Testis (tissue), 5 donors: ENCODE measurements at places on chromosomes 7 and 10.

DNA sequence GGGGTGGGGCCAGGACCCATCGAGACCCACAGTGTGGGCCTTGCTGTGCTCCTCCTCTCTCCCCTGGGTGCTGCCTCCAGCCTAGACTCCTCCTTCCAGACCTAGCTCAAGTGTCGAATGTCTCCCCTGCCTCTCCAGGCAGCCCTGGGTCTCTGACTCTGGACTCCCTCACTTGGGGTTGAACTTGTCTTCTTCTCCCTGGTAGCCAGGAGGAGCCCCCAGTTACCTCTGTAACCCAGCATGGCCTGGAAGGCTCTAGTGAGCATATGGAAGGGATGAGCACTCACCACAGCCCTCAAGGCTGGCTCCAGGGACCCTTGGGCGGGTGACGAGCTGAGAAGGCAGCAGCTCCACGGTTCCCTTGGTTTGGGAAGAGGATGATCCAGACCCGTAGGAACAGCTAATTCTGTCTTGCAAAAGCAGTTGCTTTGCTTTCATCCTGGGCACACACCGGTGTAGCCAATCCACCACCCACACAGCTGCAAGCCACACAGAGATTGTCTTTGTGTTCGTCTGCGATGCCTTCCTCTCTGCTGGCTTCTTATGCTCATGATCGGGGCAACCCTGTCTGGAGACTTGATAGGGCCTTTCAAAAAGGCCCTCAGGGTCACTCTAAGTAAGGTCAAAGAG lies 52.3 kb upstream of the ANTXRL start:
- peak; percentile 14 for DNase-seq

GRCh38 chr7:137080516-137081203 lies 212.2 kb downstream of the CHRM2 start:
- no peak for DNase-seq

DNA sequence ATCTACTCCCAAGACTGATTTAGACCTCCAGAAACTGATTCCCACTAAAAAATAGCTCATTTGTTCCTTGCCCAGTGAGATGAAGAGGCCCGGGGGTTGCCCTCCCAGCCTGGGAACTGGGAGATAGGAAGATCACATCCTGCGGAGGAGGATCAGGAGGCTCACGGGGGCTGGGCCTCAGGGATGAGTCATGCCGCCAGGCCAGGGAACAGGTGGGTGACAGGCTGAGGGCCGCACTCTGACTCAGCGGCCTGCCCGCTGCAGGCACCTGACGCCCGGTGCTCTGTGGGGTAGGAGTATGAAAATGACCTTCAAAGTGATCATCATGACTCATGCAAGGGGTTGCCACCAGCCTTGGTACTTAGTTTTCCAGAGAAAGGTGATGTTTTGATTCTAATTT lies 104.5 kb upstream of the ZPBP start:
- DNase-seq = peak; percentile 43

DNA sequence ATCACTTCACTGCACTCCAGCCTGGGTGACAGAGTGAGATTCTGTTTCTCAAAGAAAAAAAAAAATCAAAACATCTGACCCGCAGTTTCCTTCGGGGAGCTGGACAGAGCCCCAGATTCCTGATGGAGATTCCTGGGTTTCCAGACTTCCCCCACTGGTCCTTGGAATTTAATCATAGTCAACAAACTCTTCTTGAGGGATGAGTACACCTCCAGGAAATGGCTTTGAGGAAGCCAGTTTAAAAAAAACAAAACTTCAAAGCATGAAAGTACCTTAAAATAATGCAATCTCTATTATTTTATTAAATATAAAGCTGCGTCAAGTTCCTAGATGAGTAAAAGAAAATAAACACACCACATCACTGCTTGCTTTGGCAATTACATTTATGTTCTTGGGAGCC lies 1.2 kb upstream of the MAD1L1 start:
- DNase-seq = no peak

DNA sequence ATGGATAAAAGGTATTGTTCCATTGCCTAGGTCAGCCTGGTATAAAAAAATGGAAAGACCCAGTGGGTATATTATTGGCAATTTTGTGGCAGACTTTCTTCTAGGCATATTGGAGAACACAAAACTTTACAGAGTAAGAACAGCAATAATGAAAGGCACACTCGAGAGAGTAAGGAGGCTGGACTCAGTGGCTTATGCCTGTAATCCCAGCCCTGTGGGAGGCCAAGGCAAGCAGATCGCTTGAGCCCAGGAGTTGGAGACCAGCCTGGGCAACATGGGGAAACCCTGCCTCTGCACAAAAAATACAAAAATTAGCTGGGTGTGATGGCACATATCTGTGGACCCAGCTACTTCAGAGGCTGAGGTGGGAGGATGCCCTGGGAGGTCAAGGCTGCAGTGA lies 158.2 kb downstream of the FAM107B start:
- no peak for DNase-seq

GRCh38 chr10:112356686-112357085 lies 17.2 kb upstream of the ACSL5 start:
- no peak for DNase-seq

- no peak for DNase-seq
Measured at GRCh38 chr10:88707429-88708155, 1.5 kb downstream of the LIPK start.

DNA sequence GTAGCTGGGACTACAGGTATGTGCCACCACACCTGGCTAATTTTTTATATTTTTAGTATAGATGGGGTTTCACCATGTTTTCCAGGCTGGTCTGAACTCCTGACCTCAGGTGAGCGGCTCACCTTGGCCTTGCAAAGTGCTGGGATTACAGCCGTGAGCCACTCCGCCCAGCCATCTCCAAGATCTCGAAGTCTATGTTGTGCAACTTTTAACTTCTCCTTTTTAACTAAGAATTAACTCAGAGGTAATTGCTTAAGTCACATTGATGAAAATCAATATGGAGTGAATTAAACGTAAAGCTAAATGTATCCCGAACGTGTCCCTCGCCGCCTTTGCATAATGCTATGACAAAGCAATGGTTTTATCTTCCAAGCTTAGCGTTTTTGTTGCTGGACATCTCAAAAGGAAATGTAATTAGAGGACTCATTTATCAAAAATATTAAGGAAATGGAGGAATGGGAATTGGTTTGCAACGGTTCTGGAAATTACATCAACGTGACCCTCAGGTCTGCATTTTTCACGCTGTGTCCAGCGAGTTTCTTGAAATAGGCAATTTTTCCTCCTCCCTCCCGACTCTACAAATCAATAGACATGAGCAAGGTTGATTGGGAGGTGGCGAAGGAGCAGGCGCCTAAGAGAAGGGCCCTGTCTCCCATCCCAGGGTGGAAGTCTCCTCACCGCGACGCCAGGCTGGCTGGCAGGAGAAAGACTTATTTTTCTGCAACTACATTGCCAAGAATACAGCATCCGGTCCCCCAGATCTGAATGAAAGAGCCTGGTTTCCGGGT lies 89.8 kb downstream of the TMEM130 start:
- no peak for DNase-seq

DNA sequence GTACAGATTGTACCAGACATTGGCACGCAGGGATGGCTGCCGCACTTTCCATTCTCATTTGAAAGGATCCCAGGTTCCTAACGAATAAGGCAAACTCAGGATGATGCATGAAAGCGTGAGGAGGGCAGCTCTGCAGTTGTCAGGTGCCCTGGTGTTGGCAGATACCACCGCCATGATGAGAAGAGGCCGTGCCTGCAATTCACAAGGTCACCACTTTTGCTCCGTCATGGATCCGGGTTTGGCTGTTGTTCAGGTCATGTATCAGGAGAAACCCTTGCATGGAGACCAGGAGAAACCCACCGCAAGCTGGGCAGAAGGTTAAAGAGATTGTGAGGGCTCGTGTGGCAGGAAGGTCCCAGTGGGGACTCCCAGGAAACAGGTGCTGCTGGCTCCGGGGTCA lies 233.2 kb downstream of the KLF6 start:
- no peak for DNase-seq

GRCh38 chr7:107591421-107591820 lies 11.4 kb downstream of the BCAP29 start:
- no peak for DNase-seq

DNA sequence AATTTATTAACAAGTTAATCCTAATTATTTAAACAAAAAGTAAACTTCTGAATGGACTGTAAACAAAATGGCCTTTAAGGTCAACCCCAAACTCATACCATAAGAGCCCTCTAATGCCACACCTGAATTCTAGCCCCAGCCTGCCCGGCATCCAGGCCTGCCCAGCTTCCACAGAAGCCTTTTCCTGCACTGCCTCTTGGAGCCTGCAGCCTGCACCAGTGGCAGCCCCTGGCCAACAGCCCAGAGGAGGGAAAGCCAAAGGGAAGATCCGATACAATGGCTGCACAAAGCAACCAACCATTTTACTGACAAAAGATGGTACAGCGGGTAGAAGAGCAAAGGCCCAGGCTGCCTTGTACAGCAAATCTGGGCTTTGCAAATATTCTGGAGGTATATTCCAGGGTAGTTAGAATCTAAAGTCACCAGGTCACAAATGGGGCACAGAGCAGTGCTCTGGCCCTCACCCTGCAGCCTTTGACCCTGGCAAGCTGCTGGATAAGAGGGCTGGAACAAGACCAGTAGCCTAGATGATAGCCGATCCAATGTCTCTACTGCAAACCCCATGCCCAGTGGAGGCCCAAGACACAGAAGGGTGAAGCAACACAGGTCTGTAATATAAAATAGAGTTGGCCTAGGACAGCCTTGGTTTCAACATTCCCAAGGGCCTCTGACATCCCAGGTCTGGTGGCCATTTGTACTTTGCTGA lies 12.5 kb upstream of the CH25H start:
- DNase-seq = no peak
